CD4-positive, alpha-beta T cell treated with Interleukin-17A for 4 hours (primary cell): ENCODE measurements at places on chromosomes 1 and 21.

- DNase-seq = peak; percentile 52
These were observed 636 bp downstream of the VAMP4 start for GRCh38 chr1:171740987-171741871.

- peak; percentile 89 for DNase-seq
These were observed 1.4 kb upstream of the PTPRF start for GRCh38 chr1:43529206-43529731.

- no peak for DNase-seq
These were observed 20.8 kb upstream of the SLC35F3 start for GRCh38 chr1:233883671-233884070.

- no peak for DNase-seq
These were observed 75.3 kb downstream of the CD247 start for GRCh38 chr1:167442854-167443565.

DNA sequence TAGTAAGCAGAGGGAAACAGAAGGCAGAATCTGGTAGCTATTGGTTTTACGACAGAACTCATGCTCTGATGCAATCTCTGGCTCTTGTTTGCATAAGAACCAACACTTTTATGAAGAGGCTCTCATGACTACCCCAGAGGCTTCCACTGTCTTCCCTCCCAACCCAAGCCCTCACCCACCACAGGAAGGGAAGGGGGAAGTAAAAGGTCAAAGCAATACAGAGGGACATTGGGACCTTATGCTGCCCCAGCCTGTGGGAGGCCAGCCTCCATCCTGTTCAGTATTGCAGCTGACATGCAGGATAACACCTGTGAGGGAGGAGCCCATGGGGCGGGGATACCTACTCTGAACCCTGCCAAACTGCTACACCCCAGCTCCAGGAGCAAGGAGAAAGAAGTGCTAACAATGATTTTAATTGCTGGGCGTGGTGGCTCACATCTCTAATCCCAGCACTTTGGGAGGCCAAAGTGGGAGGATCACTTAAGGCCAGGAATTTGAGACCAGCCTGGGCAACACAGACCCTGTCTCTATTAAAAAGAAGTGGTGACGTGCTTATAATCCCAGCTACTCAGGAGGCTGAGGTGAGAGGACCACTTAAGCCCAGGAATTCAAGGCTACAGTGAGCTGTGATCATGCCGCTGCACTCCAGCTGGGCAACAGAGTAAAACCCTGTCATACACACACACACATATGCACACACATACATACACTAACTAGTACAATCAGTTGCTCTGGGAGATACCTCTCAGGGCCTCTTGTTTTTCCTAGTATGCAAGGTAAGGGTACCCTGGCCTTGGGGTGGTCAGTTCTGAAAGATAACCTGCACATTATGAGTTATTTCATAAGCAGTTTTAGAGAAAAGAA, 9.5 kb downstream of the MR1 start:
- DNase-seq = no peak

DNA sequence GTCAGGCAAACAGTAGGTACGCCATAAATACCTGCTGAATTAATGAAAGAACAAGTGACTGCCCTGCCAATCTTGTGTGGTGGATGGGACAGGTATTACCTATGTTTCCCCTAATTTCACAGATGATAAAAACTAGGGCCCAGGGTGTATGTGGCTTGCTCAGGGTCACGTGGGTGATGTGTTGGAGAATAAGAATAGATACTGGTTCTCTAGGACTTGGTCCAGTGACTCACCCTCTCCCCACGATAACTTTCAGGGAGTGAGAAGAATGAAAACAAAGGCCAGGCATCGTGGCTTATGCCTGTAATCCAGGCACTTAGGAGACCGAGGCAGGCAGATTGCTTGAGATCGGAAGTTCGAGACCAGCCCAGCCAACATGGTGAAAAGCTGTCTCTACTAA, 26.7 kb downstream of the SLC26A9 start:
- DNase-seq = no peak

GRCh38 chr1:53314606-53315005, 13.3 kb downstream of the LRP8 start:
- DNase-seq = no peak

DNA sequence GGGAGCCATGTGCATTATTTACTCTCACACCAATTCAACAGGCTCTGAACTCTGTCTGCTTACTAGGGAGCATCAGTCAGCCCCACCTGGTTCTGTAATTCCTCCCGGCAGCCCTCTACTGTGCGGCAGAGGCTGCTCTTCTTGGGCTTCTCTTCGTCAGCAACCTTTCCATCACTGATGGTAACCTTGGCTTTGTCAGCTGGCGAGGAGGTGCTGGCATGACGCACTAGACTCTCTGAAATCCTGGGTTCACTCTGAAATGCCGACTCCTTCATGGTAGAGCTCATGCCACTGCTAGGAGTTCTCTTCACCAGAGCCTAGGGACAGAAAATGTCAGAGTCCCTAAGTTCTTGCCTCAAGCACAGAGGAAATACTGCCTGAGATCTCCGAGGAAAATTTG, 49.2 kb downstream of the UBR4 start:
- no peak for DNase-seq

DNA sequence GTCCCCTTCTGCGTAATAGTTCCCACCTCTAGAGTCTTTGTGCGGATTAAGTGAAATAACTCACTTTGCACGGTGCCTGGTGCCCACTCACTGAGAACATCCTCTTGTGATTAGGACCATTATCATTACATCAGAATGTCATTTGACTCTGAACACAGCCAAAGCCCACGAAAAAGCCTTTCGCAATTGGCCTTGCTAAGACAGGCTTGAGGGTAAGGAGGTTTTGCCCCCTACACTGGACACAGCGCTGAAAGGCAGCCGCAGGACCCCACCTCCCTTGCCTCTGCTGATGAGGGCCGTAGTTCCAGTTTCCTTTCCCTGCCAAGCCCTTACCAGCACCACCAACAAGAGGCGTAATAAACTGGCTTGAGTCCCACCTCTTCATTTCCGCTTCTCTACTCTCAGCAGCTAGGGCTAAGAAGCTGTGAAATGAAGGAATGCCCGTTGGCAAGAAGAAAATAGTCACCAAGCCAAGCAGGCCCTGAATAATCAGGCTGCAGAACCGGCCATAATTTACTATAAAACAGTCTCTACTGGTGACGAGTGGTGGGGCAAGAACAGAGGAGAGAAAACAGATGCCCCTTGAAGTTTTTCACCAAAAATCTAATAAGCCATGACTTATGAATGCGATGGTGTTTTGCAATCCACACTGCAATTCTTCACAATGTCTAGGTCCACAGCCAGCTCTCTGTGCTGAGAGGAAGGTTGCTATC, 53.1 kb downstream of the SH3GLB1 start:
- no peak for DNase-seq

GRCh38 chr1:43639976-43640794, 9.8 kb upstream of the KDM4A start:
- no peak for DNase-seq

GRCh38 chr1:7290971-7291970, 479.8 kb upstream of the VAMP3 start:
- no peak for DNase-seq

DNA sequence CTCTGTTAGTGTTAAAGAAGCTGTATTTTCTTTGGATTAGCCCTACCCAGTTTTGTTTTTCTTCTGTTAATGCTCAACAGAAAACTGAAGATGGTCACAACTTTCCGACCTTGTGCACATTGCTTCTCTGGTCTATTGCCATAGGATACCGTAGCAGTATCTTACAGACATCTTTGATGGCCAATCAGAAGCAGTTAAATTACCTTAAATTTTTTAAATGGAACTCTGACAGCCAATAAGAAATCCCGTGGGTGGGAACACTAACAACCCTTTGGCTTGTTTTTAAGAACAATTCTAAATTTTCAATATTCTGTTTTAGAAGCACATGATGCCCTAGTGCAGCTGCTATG, 17.2 kb downstream of the NFYC start:
- DNase-seq = no peak

DNA sequence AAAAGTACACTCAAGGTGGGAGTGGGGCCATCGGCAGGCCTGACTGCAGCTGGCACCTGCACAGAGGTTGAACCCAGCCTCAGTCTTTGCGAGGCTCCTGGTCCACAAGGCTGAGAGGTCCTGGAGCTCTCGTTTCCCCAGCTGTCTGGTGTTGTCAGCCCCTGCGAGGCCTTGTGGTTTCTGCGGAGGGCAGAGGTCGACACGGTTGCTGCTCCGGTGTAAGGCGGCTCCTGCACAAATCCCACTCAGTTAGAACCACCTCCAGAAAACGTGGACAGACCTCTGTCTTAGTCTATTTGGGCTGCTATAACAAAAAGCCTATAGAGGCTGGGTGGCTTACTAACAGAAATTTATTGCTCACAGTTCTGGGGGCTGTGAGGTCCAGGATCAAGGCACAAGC, 5.8 kb downstream of the KIAA1614 start:
- no peak for DNase-seq

- no peak for DNase-seq
These were observed 79.5 kb downstream of the RAP1GAP start for GRCh38 chr1:21589618-21590017.

DNA sequence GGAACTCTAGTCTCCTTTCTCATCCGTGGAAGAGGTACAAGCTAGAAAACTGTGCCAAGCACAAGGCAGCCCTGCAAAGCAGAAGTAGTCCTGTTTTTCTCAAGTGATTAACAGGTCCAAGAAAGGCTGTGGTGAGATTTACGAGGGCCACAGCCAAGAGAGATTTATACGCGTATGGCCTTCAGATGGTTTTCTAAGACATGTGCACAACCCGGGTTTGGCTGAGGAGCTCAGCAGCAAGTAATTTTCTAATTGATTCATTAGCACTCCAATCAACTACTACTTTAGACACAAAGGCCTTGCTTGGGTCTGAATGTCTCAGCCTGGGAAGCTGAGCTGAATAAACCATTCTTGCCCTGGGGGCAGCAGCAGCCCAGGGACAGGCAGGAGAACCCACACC, 55.8 kb downstream of the SSBP3 start:
- DNase-seq = no peak

GRCh38 chr1:36128126-36128904, 3.3 kb upstream of the COL8A2 start:
- DNase-seq = no peak

GRCh38 chr1:160741092-160741501, 2.0 kb downstream of the SLAMF7 start:
- no peak for DNase-seq

DNA sequence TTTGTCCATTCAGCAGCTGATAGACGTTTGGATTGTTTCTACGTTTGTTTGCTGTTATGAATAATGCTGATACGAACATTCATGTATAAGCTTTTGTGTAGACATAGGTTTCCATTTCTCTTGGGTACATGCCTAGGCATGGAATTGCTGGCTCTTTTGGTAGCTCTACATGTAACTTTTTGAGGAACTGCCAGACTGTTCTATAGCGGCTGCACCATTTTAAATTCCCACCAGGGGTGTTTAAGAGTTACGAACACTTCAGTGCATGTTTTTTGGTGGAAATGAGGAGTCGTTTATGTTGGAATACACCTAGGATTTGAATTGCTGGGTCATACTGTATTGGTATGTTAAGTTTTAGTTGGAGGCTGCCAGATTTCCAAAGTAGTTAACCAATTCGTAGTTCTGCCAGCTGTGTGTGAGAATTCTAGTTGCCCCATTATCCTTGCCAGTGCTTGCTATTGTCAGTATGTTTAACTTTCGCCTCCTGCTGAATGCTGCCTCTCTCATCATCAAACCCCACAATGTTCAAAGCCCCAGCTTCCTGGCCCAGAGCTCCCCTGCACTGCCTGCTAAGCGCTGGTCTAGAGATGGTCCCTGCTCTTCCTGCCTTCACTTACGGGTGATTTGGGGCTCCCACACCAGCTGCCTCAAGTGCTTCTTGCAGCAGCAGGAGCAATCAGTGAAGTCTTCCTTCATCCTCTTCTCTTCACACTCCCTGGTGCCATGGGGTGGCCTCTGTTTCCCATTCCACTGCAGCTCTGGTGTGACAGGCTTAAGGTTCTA, 81.0 kb downstream of the MAN1C1 start:
- DNase-seq = peak; percentile 70

DNA sequence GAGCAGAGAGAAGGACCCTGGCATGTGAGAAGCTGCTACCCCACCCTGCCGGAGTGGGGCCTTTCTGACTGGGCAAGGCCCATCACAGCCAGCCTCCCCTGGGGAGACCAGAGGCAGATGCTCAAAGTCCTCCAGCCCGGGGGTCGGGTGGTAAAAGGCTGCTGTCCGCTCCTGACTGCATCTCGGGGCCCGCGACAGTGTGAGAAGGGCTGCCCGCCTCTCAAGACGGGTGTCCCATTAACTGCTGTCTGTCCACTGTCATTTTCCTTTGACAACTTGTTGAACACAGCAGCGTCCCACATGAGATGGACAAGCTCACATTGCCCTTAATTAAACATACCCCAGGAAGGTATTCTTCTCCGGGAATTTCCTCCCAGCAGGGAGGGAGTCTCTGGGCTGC, 91.4 kb upstream of the ARHGEF16 start:
- DNase-seq = no peak

DNA sequence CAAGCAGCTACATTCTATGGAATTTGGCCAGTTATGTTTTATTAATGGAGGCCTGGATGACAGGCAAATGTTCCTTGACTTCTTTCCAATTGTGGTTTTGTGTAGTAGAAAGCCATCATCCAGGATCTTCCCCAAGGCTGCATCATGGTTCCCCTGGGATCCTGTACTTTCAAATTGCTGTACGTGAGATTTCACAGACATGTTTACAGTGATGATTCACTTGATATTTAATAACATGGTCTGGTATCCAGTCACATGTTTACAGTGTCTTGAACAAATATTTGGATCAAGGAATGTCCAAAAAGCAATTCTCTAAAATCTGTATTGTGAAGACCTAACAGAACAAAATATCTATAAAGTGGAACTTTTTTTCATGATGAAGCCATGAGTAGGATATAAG, 68.3 kb upstream of the ST6GALNAC3 start:
- DNase-seq = no peak

DNA sequence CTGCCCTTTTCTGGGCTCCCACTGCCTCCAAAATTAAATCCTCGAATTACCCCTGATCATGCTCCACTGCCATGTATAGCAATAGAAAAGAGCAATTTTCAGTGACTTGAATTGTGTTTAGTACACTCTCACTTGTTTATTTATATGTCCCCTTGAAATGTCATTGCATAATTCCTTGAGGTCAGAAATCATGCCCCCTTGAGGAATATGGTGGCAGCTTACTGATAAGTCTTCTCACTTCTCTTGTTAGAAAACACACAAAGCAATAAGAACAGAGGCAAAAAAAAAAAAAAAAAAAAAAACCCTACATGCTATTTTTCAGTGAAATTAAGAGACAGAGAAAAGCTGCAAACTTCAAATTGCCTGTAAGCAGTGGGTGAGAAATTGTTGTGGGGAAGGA, 37.5 kb downstream of the GPR88 start:
- no peak for DNase-seq

- no peak for DNase-seq
These were observed 66.6 kb downstream of the SLC37A1 start for GRCh38 chr21:42580076-42580792.

DNA sequence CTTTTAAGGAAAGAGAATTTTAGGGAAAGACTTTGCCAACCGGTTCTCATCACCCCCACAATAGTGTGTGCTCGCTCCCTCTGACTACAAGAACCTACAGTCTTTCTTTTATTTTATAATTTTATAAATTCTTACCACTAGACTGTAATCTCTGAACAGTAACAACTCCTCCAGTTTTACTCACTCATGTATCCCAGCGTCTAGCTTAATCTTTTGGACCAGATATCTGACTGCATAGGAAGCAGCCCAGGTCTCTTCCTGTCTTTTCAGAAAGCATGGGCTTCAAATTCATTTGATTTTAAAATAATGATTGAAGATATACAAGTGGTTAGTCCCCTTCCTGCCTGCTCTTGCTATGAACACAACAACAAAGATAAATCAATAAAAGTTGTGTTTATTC, 19.0 kb upstream of the DUSP10 start:
- DNase-seq = no peak
